ENCODE measurements at places on chromosomes 6 and 20. TPM values are rescaled to one million over a fixed set of nuclear protein-coding genes. Genes with fewer than 3 reads are reported as not detected.

DNA sequence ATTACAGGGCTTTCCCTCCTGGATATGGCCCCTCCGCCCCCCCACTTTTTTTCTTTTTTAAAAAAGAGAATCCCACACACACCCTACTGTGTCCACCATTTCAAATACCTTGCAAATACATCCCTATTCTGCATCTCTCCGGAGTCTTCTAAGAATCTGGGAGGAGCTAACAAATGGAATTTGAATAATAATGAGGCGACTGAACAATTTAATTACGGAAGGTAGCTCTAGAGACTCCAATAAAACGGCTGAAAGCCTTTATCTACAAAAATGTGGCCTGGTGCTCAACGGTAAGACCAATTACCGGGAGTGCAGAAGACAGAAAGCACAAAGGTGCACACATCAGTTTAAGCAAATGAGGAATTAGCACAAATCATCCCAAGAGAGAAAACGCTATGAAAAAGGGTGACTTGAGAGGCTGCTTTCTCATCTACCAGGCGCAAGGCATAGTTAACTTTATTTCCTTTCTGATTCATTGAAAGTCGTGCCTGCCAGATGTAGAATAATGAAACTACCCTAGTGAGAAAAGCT, 1.8 kb downstream of the RRAGD start:
- DNase-seq, result no peak

GRCh38 chr6:35089216-35089934, 51.8 kb downstream of the TCP11 start:
- DNase-seq, result no peak

DNA sequence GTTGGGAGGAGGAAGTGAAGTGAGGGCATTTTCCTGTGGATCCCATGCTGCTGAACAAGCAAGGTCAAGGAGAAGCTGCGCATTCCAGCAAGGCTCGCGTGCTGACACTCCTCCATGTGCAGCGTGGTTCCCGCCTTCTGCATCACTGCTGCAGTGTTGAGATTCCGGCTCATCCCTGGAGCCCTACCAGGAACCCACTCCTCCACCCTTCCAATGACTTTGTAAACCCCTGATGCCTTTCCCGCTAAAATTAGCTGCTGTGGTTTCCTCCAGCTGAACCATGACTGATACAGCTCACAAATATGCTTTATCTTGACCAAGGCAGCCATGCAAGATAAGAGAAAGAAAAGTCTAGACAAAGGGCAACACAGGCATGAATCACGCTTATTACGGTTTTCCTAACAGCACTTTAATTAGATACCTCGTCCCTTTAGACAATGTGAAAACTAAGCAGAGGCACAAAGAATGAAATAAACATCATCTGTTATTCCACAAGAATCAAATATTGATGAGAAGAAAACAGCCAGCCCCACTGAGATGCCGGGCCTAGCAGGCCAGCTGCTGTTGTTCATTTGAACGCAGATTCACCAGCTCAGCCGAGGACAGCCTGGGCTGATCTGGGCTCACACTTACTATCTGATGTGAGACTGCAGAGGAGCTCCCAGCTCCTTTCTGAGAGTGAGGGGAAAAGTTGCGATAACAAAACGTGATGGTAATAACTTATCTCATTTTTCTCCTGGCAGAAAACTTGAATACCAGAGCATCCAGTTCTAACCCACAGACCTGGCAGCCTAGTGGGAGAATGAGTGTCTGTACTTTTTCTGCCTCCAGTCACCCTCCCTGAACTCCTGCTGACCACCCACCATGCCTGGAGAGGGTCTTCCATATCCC, 14.2 kb upstream of the BNIP5 start:
- DNase-seq, result peak; percentile 80

Gene TTBK1
- not detected for total RNA-seq

Gene RAE1
- 6.4 TPM for total RNA-seq

Gene HS3ST5
- not detected for total RNA-seq
